ENCODE measurements at places on chromosomes 1 and 21.

DNA sequence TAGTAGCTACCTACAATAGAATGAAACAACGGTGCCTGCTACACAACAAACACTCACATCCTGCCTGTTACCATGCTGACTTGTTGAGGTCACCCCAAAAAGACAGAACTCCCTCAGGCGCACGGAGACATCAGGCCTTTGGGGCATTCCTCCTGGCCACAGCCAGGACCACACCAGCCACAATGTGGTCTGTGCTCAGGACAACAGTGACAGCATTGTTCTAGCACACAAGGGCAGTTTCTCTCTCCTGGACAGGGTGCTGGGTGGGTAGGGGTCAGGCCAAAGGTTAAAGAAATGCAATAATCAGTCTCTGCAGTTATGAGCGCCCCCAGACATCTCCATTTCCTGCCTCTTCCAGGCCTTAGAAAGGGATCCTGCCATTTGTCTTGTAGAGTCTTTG, 39.5 kb downstream of the CTNNBIP1 start:
- no peak for DNase-seq

GRCh38 chr1:27816921-27817630, 13.5 kb upstream of the PPP1R8 start:
- DNase-seq, result no peak

DNA sequence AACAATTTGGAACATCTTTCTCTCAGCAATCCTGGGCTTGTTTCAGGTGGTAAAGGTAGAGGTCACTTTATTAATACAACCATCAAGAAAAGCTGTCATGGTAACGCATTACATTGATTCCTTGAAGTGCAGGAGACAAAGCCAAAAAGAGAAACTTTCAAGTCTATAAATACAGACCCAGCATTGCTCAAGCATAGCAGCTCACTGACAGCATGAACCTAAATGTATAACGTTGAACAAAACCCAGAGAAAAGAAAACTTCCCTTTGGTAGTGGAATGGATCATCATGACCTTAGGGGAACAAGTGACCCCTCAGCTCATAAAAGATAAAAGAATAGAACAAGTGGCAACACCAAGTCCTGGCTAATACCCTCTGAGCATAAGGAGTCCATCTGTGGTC, 332.2 kb downstream of the NTNG1 start:
- no peak for DNase-seq

DNA sequence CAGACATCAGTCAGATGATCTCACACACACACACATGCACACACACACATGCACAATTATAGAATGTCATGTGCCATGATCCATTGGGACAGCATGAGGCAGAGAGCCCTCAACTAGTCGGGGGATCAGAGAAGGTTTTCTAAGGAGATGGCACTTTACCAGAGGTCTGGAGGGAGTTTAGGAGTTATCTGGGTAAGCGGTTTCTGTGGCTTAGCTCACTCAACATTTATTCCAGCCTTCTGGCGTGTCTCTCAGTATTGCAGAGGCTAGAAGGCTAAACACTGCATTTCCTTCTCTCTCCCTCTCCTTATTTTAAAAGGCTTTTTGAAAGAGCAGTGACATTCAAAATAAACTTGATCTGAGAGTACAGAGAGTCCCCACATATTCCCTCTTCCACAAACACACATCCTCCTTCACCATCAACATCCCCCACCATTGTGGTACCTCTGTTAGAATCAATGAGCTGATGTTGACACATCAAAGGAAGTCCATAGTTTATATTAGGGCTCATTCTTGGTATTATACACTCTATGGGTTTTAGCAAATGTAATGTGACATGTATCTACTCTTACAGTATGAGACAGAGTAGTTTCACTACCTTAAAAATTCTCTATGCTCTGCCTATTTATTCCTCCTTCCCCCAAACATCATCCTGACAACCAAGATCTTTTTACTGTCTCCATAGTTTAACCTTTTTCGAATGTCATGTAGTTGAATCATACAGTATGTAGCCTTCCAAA, 9.0 kb upstream of the PLA2G2A start:
- no peak for DNase-seq

DNA sequence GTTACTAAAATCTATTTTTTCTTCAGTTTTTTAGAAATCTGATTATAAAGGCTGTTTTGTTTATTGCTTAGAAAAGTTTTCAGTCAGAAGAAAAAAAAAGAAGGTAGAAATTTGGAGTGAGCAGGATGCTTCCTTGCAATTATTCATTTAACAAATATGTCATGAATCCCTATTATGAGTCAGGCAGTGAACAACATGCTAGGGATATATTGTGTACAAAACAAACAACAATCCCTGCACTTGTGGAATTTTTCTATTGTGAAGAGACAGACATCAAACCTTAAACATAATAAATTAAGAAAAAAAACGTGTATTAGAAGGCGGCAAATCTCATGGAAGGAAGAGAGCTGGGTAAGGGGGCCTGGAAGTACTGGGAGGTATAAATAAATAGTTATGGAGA, 664.1 kb upstream of the CAMK1G start:
- DNase-seq, result no peak

- no peak for DNase-seq
Observed at GRCh38 chr1:30327370-30328099, 395.9 kb downstream of the MATN1 start.

- peak; percentile 49 for DNase-seq
Observed at GRCh38 chr1:98929437-98929836, 75.2 kb downstream of the PLPPR5 start.

DNA sequence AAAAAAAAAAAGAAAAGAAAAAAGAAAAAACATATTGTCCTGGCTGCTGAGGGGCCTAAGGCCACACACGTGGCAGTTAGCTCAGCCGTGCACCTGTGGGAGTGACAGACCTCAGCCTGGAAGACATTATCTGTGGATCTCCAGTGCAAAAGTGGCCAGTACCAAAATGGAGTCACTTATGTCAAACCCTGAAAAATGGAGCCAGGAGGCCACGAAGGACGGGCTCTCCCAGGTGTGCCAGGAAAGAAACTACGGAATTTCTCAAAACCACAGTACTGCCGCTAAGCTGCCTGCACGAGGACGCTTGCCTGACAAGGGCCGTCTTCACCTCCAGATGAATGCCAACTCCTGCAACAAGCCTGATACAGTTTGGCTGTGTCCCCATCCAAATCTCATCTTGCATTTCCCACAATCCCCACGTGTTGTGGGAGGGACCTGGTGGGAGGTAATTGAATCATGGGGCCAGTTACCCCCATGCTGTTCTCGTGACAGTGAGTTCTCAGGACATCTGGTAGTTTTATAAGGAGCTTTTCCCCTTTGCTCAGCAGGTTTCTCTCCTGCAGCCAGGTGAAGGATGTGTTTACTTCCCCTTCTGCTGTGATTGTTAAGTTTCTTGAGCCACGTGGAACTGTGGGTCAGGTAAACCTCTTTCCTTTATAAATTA, 5.3 kb upstream of the MIB2 start:
- DNase-seq, result no peak

DNA sequence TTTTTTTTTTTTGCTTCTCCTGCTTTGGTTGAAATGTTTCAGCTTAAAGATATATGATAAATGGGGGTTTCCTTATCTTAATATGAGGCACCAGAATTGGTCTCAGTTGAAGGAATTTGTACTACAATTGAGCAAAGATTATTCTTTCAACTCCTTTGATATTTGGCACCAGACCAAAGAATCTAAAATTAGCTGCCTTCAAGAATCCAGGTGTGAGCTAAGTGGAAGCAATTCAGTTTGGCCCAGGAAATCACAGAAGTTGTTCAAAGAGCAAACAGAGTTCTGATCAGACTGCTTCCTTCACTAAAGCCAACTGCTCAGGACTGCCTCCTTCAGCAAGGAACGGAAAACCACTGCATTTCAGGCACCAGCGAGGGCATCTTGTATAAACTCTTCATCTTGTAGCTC, 68.3 kb upstream of the BCAR3 start:
- no peak for DNase-seq

DNA sequence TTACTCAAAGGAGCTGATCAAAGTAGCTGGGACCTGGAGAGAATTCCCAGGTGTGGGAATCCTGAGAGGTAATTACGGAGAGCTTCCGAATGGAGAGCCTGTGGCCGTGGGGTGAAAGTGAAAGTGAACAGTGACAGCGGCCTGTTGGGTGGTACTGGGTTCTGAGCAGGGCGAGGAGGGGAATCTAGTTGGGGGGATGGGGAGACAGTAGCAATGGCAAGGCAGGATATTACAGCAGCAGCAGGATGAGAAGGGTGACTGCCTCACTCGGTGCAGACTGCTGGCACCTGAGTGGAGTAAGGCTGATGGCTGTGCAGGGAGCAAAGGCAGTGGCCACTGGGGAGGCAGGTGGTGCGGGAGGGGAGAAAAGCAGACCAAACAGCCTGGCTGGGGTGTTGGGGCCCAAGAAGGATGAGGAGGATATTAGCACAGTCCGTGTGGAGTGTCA, 70.3 kb upstream of the PRDX6 start:
- DNase-seq, result no peak

- DNase-seq, result no peak
Observed at GRCh38 chr1:33456502-33456886, 16.0 kb upstream of the ZSCAN20 start.

GRCh38 chr21:33937931-33938339, 22.3 kb upstream of the ATP5PO start:
- DNase-seq, result no peak

- no peak for DNase-seq
Observed at GRCh38 chr1:167864392-167865032, 49.4 kb downstream of the ADCY10 start.

GRCh38 chr1:3869751-3870301, 12.6 kb downstream of the DFFB start:
- peak; percentile 30 for DNase-seq

DNA sequence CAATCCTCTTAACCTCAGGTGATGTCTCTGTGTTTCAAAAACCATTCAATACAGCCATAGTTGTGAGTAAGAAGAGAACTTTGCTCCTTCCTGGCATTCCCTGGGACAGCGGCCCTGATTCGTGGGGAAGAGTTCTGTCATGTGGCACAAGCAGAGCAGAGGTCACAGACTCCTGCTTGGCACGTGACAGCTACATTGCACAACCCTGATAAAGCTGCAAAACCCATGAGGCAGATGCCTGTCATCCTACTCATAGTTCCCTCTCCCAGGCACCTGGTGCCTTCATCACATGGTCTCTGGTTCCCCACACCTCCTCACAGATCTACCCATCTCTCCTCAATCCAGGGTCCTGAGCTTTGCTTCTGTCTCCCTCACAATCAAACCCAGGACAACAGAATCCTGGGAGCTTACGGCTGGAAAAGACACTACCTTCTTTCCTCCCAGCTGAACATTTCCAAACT, 70.8 kb downstream of the PLPP3 start:
- no peak for DNase-seq

GRCh38 chr1:180916771-180917170, 4.1 kb downstream of the KIAA1614 start:
- DNase-seq, result no peak

- DNase-seq, result no peak
Observed at GRCh38 chr1:172906778-172907592, 143.8 kb downstream of the TNFSF18 start.

DNA sequence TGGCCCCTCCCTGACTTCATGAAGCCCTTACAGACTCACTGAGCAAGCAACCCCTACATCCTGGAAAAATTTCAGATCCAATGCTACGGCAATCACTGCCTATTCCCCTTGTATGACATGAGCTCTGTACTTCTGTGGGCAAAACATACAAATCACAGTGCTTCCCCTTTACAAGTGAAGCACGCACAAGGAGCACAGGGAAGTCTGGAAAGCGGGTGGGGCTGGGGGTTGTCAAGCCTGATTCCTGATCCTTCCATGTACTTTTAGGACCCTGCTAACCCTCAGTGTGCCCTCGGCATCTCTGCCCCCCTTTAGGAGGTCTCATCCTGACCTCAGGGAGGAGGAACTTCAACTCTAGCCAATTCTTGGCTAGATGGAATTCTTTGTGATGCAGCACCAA, 405.7 kb upstream of the POU3F1 start:
- no peak for DNase-seq

GRCh38 chr1:230095938-230096337, 28.9 kb downstream of the GALNT2 start:
- DNase-seq, result no peak

- no peak for DNase-seq
Observed at GRCh38 chr1:15188678-15189077, 35.1 kb downstream of the TMEM51 start.

DNA sequence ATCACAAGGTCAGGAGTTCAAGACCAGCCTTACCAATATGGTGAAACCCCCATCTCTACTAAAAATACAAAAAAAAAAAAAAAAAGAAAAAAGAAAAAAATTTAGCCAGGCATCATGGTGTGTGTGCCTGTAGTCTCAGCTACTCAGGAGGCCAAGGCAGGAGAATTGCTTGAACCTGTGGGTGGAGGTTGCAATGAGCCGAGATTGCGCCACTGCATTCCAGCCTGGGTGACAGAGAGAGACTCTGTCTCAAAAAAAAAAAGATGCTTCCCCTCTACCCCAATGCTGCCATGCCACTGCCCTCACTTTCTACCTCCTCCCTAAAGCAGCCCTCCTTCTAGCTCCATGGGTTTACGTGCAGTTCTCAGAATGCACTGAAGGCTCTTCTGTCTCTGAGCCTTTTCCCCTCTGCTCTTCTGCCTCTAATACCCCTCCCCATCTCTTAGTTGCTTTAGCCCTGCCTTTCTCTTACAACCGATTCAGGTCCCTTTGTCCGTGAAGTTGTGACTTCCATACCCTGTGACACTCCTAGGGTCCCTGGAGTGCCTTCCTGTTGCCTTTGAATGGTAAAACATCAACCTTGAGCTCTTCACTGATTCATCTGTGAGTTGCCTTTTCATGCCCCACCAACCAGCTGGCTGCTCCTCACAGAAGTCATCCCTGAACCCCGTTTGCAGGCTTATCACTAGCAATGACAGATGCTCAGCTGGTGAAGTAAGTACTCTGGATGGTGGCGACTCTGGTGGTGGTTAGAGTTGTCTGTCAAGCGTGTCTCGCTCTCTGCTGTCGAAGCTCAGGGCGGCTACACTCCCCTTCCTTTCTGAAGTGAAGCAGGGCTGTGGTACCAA, 234.9 kb downstream of the RHOU start:
- no peak for DNase-seq

- no peak for DNase-seq
Observed at GRCh38 chr1:53659436-53659835, 79.5 kb downstream of the GLIS1 start.

DNA sequence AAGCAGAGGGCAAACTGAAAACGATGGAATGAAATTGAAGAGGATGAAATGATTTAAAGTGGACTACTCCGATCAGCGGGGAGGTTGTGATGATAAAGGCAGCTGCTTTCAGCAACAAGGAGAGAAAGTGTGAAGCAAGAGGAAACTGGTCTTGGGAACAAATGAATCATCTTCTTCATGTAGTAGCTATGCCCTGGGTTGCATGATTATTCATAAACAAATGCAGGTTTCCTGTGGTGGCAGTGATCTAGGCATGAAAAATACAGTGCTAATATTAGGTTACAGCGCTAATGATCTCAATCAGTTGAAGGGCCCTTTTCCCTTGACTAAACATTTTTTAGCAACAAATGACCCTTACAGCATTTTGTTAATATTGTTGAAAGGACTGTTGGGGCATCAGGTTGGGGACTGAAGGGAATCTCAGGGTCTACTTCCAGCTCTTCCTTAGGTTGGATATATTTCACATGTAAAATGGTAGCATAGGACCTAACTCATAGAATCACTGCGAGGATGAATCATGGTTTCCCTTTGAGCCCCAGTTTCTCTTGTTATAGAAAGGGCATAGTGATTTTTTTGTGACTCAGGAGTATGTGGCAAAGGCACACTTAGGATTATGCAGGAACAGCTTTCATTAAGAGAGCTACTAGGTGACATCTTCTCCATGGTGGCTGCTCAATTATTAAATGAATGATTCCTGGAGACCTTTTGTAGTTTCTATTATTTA, 1.9 kb upstream of the ZFYVE9 start:
- DNase-seq, result no peak
